ENCODE measurements at places on chromosomes 6 and 20. TPM values are rescaled to one million over a fixed set of nuclear protein-coding genes. Genes with fewer than 3 reads are reported as not detected.

PLN gene
- total RNA-seq, result 0.09 TPM

BPIFB2 gene
- total RNA-seq, result not detected

DNA sequence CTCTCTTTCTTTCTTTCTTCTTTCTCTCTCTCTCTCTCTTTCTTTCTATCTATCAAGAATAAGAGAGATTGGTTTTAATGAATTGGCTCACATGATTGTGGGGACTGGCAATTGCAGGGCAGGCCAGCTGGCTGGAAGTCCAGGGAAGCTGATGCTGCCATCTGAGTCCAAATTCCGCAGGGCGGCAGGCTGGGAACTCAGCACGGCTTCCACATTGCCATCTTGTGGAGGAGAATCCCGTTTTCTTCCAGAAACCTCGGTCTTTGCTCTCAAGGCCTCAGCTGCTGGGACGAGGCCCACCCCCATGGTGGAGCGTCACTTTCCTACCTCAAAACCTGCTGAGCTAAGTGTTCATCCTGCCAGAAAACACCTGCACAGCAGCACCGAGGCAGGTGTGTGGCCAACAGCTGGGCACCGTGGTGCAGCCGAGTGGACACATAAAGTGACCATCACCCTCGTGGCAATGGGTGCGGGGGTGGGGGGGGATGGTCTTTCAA, 58.8 kb upstream of the SLCO4A1 start:
- no peak for DNase-seq

DNA sequence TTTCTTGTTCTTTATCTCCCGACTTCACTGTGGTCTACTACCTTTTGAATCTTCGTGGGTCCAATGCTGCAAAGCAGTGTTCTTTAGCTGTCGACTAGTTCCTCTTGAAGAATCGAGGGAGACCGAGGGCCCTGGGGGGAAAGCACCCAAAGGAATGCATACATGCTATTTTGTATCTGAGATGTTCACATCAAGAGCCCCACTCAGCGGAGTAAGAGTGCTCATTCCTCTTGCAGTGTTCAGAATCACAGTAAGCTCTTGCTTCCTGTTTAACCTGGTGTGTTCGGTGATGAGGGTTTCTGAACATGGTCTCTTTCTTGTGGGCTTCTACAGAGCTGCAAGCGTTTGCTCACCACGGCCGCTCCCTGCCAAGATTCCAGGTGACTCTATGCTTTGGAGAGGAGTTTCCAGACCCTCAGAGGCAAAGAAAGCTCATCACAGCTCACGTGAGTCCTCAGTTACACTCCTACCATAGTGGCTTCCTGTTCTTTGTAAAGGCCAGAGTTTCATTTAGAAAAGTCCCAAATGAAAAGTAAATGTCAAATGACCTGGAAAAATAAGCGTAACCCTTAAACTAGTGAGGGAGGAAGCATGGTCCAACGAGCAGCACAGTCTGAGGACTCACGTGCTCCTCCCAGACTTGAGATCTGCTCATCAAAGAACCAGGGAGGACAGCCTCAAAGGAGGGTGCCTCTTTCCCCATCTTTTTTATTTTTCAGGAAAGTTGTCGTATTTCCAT, 13.3 kb downstream of the IRF4 start:
- DNase-seq, result no peak

DNA sequence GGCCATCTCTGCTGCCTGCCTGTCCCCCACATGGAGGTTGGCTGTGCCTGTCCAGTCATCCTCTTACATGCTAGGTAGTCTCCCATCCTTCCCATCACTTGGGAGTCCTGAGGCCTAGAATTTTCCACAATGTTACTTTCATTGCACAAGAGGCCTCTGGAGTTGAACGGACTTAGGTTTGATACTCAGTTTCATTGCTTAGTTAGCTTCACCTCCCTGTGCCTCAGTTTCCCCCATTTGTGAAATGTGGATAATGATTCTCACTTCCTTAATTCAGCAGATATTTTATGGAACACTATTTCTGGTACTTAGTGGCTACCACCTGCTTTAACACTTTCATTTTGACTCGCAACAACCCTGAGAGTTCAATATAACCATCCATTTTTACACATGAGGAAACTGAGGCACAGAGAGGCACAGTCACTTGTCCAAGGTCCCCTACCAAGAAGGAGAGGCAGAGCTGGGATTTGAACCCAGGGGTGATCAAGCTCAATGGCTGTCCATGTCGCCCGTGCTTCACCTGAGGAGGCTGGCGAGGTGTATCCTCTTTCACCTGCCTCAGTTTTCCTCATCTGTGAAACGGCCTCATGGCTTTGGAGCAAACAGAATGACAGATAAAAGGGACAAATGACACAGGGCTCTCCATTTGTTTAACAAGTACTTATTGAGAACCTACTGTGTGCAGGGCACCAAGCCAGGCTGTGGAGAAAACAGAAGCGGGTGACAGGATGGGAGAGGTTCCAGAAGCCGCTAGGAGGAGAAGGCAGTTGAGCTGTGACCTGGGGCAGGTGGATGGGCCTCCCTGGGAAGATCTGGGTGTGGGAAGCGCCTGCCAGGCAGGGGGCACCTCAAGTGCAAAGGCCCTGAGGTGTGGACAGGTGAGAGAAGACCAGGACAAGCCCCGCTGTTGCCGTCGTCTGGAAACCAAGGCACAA, 154.3 kb upstream of the PTPN1 start:
- DNase-seq, result no peak

- no peak for DNase-seq
These were observed 27.0 kb upstream of the APMAP start for GRCh38 chr20:25019381-25020155.

Data from pancreas (tissue), 10 donors.